ENCODE measurements at places on chromosomes 6 and 20. TPM values are rescaled to one million over a fixed set of nuclear protein-coding genes. Genes with fewer than 3 reads are reported as not detected.

DNA sequence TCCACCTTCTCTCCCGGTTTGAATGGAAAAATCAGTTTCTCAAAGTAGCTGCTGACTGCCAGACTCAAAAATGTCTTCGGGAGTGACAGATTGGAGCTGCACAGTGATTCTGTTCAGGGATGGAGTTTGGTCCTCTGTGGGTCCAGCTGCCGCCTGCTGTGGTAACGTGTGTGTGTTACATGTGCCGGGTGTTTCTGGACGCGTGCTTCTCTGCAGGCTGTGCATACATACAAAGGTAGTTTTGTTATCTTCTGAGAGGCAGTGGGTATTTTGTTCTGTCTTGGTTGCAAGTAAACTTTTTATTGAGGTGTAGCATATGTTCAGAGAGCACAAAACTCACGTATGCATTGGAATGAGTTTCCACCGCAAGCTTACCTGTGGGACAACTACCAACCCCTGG is 41.3 kb upstream of the NAA20 start:
- no peaks in the 10 kb centered on the region for H3K27me3 ChIP-seq
- peaks cover 39% of the 10 kb centered on the region for H3K4me1 ChIP-seq
- DNase-seq, result no peak
- H3K36me3 ChIP-seq, result no peaks in the 10 kb centered on the region
- peak overlapping the region; percentile 78 for H3K4me3 ChIP-seq
- peak overlapping the region; percentile 90 for H3K27ac ChIP-seq

DNA sequence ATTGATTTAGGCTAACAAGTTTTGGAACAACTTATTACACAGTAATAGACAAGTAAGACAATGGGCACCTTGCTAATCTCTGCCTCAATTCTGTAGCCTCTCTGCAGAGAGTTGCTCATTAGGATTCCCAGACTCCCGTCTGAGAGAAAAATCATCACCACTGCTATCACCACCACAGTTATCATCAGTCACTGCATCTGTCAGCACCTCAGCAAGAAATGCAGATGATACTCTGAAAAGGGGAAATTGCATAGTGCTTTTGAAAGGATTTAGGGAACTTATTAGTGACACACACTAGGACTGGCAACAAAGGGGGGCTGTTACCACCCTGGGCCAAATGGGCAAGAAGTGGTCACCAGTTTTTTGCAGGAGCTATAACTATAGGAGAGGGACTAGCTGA is 39.9 kb downstream of the FOXA2 start:
- H3K4me3 ChIP-seq, result no peak overlapping the region
- H3K27ac ChIP-seq, result no peak overlapping the region
- no peaks in the 10 kb centered on the region for H3K36me3 ChIP-seq
- no peak for DNase-seq

GRCh38 chr20:775679-776135 is 7.4 kb upstream of the SLC52A3 start:
- H3K4me1 ChIP-seq, result no peaks in the 10 kb centered on the region
- DNase-seq, result no peak
- H3K36me3 ChIP-seq, result no peaks in the 10 kb centered on the region
- H3K27ac ChIP-seq, result no peak overlapping the region
- H3K27me3 ChIP-seq, result no peaks in the 10 kb centered on the region
- no peak overlapping the region for H3K4me3 ChIP-seq

GRCh38 chr6:54846243-54846856 is at the start of gene FAM83B:
TSS of gene FAM83B (plus strand) at chr6:54846771. CDS start at chr6:54870247, 23,476 bp downstream.
- peaks cover 4% of the 10 kb centered on the region for H3K27me3 ChIP-seq
- DNase-seq, result no peak
- H3K4me3 ChIP-seq, result peak within 1 kb of the TSS; percentile 65
- no peak within 1 kb of the TSS for H3K27ac ChIP-seq
- peaks cover 9% of the 10 kb centered on the region for H3K4me1 ChIP-seq
- no peaks in the 10 kb centered on the region for H3K36me3 ChIP-seq

DNA sequence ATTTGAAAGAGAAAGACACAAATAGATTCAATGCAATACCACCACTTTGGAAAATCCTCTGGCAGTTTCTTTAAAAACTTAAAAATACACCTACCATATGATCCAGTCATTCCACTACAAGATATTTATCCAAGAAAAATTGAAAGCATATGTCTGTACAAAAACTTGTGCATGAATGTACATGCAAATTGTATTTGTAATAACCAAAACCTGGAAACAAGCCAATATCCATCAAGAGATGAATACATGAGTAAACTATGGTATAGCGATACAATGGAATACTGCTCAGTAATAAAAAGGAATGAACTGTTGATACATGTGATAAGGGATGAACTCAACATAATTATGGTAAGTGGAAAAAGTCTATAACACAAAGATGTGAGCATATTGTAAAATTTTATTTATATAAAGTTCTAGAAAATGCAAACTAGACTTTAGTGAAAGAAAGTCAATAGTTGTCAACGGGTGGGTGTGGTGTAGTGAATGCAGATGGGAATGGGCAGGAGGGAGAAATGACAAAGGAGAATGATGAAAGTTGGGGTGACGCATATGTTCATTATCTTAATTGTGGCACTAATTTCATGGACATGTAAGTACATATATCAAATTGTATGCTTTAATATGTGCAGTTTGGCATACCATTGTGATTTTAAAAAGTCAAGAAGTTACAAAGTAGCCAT is 347.5 kb downstream of the SAMD5 start:
- H3K36me3 ChIP-seq, result no peaks in the 10 kb centered on the region
- H3K27ac ChIP-seq, result no peak overlapping the region
- no peaks in the 10 kb centered on the region for H3K27me3 ChIP-seq

GRCh38 chr20:20253744-20254330 is 114.1 kb upstream of the INSM1 start:
- H3K36me3 ChIP-seq, result no peaks in the 10 kb centered on the region
- H3K27me3 ChIP-seq, result no peaks in the 10 kb centered on the region
- H3K27ac ChIP-seq, result no peak overlapping the region
- no peak overlapping the region for H3K4me3 ChIP-seq
- no peaks in the 10 kb centered on the region for H3K4me1 ChIP-seq

GRCh38 chr20:51092338-51092737 is 69.4 kb upstream of the KCNG1 start:
- H3K4me3 ChIP-seq, result no peak overlapping the region
- no peaks in the 10 kb centered on the region for H3K36me3 ChIP-seq
- H3K4me1 ChIP-seq, result no peaks in the 10 kb centered on the region
- DNase-seq, result no peak
- H3K27ac ChIP-seq, result no peak overlapping the region

DNA sequence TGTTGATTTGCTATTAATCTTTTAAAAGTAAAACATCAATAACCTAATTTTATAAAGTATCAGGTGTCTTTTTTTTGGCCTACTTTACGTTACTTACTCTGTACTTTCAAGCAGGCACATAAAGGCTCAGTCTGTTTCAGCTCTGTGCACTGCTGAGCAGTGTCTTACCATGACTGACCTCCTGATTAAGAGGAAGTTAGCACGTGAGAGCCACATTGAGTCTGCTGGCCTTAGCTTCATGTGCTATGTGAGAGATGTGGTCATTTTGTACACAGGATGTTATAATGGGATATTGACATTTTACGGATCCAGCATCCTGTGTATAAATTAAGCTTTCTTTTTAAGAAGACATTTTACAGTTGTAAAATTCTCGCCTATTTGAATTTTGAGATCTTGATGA is 31.9 kb downstream of the ARID1B start:
- H3K4me1 ChIP-seq, result peaks cover 11% of the 10 kb centered on the region
- H3K27me3 ChIP-seq, result no peaks in the 10 kb centered on the region
- DNase-seq, result no peak
- no peaks in the 10 kb centered on the region for H3K36me3 ChIP-seq

GRCh38 chr6:166864333-166864732 is 92.0 kb downstream of the RNASET2 start:
- H3K27me3 ChIP-seq, result no peaks in the 10 kb centered on the region
- no peak overlapping the region for H3K4me3 ChIP-seq
- no peak for DNase-seq
- no peak overlapping the region for H3K27ac ChIP-seq
- peaks cover 11% of the 10 kb centered on the region for H3K4me1 ChIP-seq

GRCh38 chr6:15485936-15486335 is 176.9 kb downstream of the DTNBP1 start:
- no peaks in the 10 kb centered on the region for H3K27me3 ChIP-seq
- peaks cover under 1% of the 10 kb centered on the region for H3K4me1 ChIP-seq
- H3K27ac ChIP-seq, result no peak overlapping the region
- DNase-seq, result no peak
- peaks cover 17% of the 10 kb centered on the region for H3K36me3 ChIP-seq

GRCh38 chr20:48025051-48025515 is 239.8 kb upstream of the SULF2 start:
- H3K4me3 ChIP-seq, result no peak overlapping the region
- no peak for DNase-seq
- H3K27me3 ChIP-seq, result no peaks in the 10 kb centered on the region
- peaks cover 3% of the 10 kb centered on the region for H3K4me1 ChIP-seq

- H3K27me3 ChIP-seq, result no peaks in the 10 kb centered on the region
- peaks cover 16% of the 10 kb centered on the region for H3K4me1 ChIP-seq
- H3K27ac ChIP-seq, result no peak overlapping the region
These were observed 21.1 kb upstream of the TOP1 start for GRCh38 chr20:41007481-41007880.

The COX4I2 gene
- 4.9 TPM for total RNA-seq

The ADGRG6 gene
- total RNA-seq, result 6.4 TPM

The WFDC2 gene
- not detected for total RNA-seq

The TAAR2 gene
- not detected for total RNA-seq

The MICA gene
- 16.4 TPM for total RNA-seq

The TMEM200A gene
- 3.7 TPM for total RNA-seq
